ENCODE measurements at places on chromosomes 4 and X.
A peak's percentile ranks its signal among the peaks of the same experiment; 100 is the strongest.

DNA sequence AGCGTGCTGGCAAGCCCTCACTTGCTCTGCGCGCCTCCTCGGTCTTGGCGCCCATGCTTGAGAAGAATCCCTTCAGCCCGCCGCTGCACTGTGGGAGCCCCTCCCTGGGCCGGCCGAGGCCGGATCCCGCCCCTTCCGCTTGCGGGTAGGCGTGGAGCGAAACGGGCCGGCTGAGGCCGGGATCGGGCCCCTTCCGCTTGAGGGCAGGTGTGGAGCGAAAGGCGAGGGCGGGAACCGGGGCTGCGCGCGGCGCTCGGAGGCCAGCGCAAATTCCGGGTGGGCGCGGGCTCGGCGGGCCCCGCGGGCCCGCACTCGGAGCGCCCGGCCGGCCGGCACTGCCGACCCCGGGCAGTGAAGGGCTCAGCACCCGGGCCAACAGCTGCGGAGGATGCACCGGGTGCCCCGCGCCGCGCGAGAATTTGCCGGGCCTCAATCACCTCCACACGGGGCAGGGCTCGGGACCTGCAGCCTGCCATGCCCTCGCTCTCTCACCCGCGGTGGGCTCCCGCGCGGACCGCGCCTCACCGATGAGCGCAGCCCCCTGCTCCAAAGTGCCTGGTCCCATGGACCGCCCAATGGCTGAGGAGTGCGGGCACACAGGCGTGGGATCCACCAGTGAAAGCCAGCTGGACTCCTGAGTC, 58.1 kb upstream of the GBA3 start:
- no peak for DNase-seq

GRCh38 chrX:12488220-12488619, 303.0 kb upstream of the PRPS2 start:
- no peak for DNase-seq

- no peak for DNase-seq
Observed at GRCh38 chrX:78514852-78515251, 144.3 kb downstream of the RTL3 start.

- peak; percentile 43 for DNase-seq
Observed at GRCh38 chr4:21768349-21769310, 179.9 kb downstream of the KCNIP4 start.

GRCh38 chrX:48937054-48937907, 18.5 kb upstream of the PIM2 start:
- peak; percentile 89 for DNase-seq

GRCh38 chr4:1015179-1015578, 3.8 kb downstream of the FGFRL1 start:
- DNase-seq, result no peak

DNA sequence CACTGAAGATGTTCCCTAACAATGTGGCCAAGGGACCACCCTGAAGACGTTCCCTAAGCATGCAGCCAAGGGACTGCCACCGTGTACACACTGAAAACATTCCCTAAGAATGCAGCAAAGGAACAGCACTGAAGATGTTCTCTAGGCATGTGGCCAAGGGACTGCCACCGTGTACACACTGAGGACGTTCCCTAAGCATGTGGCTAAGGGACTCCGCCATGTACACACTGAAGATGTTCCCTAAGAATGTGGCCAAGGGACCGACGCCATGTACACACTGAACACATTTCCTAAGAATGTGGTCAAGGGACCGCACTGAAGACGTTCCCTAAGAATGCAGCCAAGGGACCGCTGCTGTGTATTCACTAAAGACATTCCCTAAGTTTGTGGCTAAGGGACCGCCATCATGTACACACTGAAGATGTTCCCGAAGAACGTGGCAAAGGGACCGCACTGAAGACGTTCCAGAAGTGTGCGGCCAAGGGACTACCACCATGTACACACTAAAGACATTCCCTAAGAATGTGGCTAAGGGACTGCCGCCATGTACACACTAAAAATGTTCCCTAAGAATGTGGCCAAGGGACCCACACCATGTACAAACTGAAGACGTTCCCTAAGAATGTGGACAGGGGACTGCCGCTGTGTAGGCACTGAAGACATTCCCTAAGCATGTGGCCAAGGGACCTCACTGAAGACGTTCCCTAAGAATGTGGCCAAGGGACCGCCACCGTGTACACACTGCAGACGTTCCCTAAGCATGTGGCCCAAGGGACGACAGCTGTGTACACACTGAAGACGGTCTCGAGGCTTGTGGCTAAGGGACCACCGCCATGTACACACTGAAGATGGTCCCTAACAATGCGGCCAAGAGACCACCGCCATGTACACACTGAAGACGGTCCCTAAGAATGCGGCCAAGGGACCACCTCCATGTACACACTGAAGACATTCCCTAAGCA, 54.8 kb downstream of the DHRSX start:
- no peak for DNase-seq

DNA sequence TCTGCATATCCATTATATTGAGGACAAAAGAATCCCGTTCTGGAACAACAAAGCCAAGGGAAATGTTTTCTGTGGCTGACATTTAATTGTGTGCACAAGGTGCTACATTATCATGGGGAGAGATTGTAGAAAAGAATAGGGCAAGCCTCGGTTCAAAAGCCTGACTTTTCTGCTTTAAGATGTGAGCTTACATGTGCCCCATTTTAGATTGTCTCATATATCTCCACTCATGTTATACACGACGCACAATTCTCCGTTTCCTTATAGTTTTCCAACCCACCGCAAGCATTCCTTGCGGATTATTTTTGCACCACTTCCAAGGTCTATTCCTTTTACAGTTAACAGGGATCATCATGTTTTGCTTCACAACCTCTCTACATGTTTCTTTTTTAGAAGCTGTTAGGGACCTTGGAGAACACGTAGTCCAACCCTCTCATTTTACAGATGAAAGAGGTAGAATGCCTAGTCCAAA, 99.6 kb upstream of the MAML3 start:
- no peak for DNase-seq

DNA sequence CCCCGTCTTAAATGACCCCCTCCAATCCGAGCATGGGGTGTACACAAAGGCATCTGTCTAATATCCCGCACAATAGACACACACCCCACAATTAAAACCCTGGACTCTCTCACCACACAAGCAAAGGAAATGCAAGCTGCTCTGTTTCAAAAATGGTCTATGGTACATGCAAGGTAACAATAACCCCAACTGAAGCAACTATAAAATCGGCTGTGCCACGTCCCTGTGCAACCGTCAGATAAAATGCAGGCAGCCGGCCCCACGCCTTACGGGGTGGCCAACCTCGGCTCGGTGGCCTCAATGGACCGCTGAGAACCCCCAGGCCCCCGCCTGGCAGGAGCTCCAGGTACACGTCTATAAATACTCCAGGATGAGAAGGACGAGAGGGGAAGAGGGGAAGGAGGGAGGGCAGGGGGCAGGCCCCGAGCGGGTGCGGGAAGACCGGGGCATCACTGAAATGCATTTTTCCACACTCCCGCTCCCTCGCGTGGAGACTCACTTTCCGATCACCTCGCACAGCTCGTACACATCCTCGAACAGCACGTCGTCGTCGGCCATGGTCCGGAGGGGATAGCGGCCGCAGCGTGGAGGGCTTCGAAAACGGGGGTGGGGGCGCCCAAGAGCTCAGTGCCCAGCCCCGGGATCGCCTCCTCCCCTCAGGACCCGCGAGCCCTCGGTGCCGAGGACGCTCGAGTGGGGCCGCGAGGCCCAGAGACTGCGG, 763 bp downstream of the CASK start:
- DNase-seq, result peak; percentile 39

GRCh38 chrX:2316534-2316933, 184.2 kb downstream of the DHRSX start:
- no peak for DNase-seq

DNA sequence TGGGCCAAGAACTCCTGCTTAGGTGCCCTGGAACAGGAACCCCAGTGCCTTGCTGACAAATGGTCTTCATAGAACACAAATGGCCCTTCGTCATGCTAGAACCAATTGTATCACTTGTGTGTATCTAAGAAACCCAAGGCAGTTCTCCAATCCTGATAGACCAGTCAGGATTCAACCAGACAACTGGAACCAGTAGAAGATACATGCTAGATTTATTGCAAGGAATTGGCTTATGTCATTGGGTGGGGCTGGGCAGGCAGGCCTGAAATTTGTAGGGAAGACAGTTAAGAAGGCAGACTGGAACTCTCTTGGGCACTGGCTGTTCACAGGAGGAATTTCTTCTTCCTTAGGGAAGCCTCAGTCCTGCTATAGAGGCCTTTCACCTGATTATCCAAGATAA, 17.0 kb upstream of the TBL1X start:
- DNase-seq, result no peak

GRCh38 chr4:113635739-113636437, 125.7 kb downstream of the CAMK2D start:
- DNase-seq, result no peak

GRCh38 chrX:123570011-123570590, 162.8 kb downstream of the THOC2 start:
- no peak for DNase-seq

- no peak for DNase-seq
Observed at GRCh38 chrX:49784747-49785280, 44.3 kb upstream of the PAGE4 start.

GRCh38 chrX:129905787-129906580, at the start of gene UTP14A:
UTP14A (plus strand) TSS chrX:129906164; CDS start chrX:129906211, 47 bp downstream.
- peak; percentile 94 for DNase-seq

DNA sequence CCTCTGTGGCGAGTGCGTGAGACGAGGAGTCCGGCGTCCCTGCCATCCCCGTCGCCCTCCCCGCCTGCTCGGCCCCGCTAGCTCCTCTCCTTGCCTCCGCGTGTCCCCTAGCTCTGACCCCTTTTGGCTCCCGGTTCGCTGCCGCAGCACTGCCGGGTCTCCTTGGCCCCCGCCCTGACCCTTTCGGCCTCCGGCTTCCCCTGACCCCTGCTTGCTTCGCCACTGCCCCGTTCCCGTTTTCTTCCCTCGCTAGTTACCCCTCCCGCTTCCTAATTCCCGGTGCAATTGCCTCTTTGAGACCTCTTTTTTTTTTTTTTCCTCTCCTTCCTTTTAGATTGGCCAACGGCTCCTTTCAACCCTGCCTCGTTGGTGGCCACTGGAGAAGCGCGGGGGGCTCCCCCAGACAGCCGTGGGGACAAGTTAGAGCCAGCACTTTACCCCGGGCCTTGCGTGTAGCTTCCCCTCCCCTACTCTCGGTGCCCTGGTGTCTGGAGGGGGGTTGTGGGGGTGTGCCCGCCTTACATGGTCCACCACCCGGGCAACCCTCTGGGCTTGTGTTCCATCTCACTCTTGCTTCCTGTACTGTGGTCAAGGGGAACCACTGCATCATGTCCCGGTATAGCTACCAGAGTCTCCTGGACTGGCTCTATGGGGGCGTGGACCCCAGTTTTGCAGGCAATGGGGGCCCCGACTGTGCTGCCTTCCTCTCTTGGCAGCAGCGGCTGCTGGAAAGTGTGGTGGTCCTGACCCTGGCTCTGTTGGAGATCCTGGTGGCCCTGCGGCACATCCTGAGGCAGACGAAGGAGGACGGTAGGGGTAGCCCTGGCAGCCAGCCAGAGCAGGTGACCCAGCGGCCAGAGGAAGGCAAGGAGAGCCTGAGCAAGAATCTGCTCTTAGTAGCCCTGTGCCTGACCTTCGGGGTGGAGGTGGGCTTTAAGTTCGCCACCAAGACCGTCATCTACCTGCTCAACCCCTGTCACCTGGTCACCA, 548 bp downstream of the TMEM164 start:
- peak; percentile 3 for DNase-seq

DNA sequence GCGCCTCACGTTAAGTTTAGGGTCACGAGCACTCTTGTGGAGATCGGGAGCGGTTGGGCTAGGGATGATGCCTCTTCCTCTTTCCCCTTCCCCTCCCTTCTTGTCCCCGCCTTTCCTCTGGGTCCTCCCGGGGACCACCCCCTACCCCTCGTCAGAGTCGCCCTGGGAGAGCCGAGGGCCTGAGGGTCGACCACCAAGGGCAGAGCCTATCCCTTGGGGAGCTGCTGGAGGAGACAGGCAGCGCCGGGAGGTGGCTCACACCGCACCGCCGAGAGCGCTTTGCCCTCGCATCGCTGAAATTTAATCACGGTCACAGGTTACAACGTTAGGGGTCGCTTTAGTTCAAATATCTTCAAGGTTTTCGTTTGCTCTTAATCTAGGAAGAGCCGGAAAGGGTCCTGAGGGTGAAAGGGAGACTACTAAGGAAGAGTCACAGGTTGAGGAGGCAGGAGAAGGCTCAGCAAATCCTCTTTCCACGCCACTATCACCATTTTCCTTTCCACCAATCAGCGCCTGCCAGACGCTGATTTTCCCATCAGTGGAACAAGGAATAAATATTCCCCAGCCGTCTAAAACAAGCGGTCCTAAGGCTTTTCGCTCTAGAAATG, 528 bp upstream of the SNCA start:
- no peak for DNase-seq

GRCh38 chrX:79259073-79259689, 108.0 kb downstream of the ITM2A start:
- no peak for DNase-seq

GRCh38 chr4:1792832-1793495, at the start of gene FGFR3:
FGFR3 (plus strand) TSS chr4:1793293; CDS start chr4:1793935, 642 bp downstream.
- DNase-seq, result peak; percentile 48

GRCh38 chr4:25002681-25003080, 28.1 kb downstream of the LGI2 start:
- DNase-seq, result no peak

DNA sequence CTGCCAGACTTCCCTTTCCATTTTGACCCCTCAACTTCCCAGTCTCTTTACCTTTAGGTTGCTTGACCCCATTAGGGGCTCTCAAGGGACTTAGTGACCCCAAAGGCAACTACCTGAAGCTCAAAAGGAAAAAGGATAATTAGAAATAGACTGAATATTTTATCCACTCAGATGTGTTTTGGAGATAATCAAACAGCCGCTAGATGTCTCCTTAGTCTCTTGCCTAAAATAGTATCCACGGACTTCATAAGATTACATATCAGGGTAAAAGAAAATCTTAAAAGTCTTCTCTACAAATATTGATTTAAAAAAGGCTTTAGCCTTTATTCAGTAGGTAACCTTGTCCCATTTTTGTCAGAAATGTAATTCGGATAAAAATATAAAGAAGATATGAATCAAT, 21.0 kb upstream of the RHOXF2 start:
- no peak for DNase-seq

GRCh38 chrX:58025979-58026378, 115.7 kb upstream of the ZXDA start:
- peak; percentile 58 for DNase-seq

- DNase-seq, result no peak
Observed at GRCh38 chrX:12228862-12229261, 90.6 kb downstream of the FRMPD4 start.

- DNase-seq, result no peak
Observed at GRCh38 chr4:58776627-58777026, 1666.4 kb upstream of the IGFBP7 start.

DNA sequence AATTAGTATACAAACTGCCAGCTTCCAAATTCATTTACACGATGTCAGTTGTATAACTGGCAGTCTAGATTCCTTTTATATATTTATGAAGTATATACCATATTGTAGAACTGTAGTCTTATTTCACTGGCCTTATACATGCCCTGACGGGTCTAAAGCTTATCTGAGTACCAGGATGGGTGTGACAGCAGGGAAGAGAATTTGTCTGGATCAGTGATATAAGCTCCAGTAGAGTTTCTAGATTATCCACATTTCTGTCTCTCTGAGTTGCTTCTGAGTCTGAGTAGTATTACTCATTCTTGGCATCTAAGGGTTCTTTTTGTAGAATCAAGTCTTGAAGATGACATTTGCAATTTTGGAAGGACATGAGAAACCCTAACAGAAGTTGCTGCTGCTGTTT, 101.3 kb downstream of the RPA4 start:
- DNase-seq, result no peak

All from RPMI8226 (cell line).